Activated CD8-positive, alpha-beta T cell treated with anti-CD3 and anti-CD28 coated beads for 36 hours (primary cell): ENCODE measurements at places on chromosomes 7 and 10.

DNA sequence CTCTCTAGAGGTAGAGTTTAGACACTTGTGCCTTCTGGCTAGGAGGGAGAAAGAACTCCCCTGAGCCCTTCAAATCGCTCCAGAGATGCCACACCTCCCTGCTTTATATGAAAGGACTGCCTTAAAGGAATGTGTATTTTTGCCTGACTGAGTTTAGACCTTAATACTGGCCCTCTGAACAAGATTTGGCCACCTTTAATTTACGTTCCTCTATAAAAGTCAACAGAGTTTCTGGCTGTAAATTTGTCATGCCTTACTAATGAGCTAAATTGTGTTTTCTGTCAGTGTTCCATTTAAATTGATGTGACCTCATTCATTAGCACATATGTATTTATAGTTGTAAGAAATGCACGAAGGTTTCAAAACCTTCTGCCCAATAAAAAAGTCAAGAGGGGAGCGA, 48.0 kb downstream of the SEMA3C start:
- no peak for DNase-seq

- no peak for DNase-seq
These were observed 169.3 kb downstream of the AMPH start for GRCh38 chr7:38461887-38462286.

GRCh38 chr7:140023728-140024127, 39.0 kb downstream of the PARP12 start:
- DNase-seq, result no peak

- no peak for DNase-seq
These were observed 26.4 kb downstream of the STEAP1 start for GRCh38 chr7:90180649-90181048.

DNA sequence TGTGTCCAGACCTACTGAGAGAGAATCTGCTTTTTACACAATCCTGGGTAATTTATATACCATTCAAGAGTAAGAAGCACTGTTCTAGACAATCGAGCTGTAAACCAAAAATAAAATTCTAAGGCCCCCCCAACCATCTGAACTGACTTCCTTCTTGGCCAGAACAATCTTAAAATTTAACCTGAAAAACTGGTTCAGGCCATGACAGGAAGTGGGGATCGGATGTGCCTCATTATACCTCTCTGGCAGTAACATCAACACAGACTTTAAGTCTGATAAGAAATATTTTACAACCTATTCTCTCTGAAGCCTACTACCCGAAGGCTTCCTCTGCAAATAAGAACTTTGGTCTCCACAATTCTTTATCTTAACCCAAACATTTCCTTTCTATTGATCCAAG, 75.2 kb upstream of the KIF5B start:
- DNase-seq, result no peak

- no peak for DNase-seq
These were observed 33.6 kb downstream of the C7orf25 start for GRCh38 chr7:42878303-42878702.

DNA sequence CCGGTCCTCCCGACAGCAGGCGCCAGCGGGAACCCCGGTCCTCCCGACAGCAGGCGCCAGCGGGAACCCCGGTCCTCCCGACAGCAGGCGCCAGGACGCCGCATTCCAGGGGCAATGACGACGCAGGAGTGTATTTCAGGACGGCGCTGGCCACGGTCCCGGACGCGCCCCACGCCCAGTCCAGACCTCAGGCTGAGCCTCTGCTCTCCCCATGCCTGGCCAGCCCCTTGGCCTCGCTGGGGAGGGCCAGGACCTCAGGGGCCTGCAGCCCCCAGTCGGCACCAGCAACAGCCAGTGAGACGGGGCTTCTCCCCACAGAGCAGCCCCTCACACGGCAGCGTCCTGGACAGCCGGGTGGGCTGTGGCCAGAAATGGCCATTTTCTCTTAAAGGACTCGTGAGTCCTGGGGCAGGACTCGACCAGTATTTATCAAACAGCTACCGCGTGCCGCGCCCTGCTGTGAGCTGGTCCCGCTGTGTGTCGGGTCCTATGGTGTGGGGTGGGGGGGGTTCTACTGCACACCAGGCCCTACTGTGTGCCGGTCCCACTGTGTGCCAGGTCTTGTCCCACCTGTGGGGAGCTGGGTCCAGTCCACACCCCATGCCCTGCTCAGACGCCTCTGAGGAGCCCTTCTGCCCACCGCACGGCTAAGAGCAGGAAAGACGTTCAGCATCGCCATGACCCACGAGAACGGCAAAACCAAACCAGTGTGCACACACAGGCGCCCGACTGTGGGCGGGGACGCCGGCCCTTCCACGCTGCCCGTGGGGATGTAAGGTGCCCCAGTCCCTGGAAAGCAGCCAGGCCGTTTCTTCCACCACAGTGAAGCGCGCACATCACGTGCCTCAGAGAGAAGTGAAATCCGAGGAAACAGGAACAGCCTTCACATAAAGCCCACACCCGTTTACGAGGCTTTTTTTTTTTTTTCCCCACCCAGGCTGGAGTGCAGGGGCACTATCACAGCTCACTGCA, 33.3 kb downstream of the GET4 start:
- DNase-seq, result no peak

DNA sequence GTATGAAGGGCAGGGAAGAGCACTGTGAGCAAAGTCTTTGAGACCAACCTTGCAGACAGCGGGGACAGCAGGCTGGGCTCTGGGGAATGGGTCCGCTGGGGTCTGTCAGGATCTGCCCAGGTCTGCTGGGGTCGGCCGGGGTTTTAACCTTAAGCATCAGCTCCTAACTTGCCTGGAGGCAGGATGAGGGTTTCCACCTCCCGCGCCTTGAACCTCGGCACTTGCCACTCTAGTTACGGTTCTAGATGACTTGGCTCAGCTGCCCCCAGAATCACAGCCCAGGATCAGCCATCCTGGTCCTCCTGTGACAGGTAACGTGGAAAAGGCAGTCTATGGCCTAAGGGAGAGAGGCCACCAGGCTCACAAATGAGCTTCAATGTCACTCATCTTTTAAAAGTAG, 50.4 kb upstream of the CACUL1 start:
- DNase-seq, result no peak

DNA sequence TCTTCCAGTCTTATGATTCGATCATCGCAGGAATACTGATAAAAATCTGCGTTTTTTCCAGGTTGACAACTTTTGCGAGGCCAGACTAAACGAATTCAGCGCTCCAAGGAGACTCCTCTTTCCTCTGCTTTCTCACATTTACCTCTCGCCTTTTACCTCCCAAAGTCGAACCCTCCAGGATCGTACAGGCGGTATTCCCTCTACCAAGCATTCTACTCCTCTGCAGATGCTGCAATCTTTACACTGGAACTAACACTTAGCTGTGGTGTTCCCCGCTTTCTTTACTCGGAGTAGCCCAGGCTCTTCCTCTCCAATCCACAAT, 449 bp downstream of the NUDT5 start:
- DNase-seq, result no peak

GRCh38 chr10:8424555-8425211, 370.2 kb downstream of the GATA3 start:
- DNase-seq, result peak; percentile 21

GRCh38 chr10:84237199-84238051, 3.9 kb downstream of the LRIT1 start:
- DNase-seq, result no peak

DNA sequence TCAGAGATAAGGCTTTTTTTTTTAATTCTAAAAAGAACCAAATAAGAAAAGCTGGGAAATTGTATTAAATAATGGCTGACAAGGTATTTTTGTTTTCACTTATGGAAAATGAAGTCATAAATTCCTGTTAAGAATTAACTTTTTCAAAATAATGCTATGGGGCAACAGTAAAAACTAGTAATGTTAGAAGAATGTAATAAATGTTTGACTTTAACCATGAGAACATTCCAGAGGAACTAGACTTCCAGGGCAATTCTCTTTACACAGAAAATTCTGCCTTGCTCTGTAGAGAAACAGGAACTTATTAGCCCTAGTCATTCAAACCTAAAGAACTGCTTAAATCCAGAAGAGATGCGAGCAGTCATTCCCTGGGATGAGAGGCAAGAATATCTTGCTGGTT, 571.1 kb downstream of the IPMK start:
- DNase-seq, result no peak

GRCh38 chr10:130189608-130190054, 53.4 kb downstream of the GLRX3 start:
- DNase-seq, result no peak
